ENCODE measurements at places on chromosomes 11 and 22.

- DNase-seq, result no peak
These were observed 178.0 kb downstream of the DSCAML1 start for GRCh38 chr11:117618982-117619355.

DNA sequence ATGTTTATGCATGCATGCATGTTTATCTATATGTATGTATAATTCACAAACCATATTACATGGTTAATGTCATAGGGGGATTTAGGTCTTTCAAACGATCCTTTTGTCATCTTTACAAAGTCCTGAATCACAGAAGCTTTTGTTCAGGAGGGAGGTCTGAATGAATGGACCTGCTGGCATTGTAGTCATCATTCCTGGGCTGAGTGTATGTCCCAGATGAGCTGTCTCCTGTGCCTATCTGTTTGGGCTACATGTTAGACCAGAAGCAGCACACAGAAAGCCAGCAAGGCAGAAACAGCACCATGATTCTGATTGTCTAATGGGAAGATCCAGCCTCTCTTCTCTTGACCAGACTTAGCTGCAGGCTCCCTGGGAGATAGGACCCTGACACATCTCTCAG, 69.5 kb downstream of the ADM start:
- no peak for DNase-seq

GRCh38 chr11:45959851-45960250, 37.4 kb downstream of the LARGE2 start:
- no peak for DNase-seq

DNA sequence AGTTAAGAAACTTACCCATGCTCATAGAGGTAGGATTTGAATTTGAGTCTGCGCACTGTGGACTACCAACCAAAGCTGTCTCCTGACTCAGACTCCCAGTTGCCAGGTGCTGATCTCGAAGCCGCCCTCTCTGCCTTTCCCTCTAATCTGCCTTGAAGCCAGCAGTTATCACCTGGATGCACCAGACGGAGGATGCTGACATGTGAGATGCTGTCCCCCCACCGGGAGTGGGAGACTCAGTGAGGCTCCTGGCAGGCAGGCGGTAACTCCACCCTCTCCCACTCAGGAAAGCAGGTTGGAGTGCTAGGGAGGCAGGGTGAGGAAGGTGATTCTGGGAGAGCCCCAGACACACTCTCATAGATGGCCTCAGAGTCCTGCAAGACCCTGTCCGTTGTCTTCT, 40.4 kb downstream of the KIAA1671 start:
- no peak for DNase-seq
